ENCODE measurements at places on chromosomes 13 and 19.
A peak's percentile ranks its signal among the peaks of the same experiment; 100 is the strongest.

DNA sequence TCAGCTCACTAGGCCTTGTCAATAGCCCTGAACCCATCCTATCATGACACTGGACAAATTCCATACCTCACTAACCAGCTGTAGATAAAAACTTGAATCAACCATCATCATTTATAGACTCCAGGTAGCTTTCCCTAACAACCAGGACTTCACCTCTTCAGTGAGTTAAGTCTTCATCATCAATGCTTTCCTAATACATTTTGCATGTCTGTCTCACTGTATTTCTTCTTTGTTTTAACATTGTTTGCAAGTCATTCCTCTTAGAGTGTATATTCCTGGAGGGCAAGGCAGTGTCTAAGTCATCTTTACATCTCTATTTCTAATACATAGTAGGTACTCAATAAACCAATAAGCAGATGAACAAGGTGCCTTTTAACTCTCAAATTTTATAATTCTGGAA lies 123.4 kb upstream of the RFC3 start:
- no peak for DNase-seq

- peak; percentile 7 for DNase-seq
These were observed 3.5 kb downstream of the PEG3 start for GRCh38 chr19:56837004-56837403.

DNA sequence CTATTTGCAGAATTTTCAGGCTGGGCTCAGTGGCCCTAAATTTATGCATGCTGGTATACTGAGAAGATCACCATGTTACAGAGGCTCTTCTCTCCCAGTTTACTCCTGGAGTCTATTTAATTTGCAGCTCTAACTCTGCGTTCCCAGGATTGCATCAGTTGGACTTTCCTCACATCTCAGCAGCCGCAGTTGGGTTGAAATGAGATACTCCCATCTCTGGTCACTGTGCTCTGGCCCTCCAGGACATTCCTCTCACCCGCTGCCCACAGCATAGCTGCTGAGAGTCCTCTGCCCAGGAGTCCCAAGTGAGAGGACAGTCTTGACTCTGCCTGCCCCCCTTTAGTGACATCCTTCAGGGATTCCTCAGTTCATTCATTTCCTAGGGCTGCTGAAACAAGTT lies 150.9 kb downstream of the LACC1 start:
- no peak for DNase-seq

DNA sequence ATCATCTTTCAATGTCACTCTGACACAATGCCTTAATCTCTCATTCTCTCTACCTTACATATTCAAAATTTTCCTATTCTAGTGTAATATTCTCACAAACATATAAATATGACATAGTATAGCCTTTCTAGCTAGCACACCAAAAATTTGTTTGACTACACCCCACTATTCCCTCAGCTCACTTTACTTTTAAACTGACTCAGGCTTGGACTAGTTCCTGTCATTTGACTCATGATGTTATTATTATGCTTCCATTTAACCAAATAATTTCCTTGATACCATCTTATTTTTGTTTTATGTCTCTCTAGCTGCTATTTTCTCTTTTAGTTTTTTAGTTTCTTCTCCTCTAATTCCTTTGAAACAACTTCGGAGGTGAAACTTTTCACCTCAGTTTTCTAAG lies 1745.6 kb upstream of the PCDH20 start:
- DNase-seq = no peak

DNA sequence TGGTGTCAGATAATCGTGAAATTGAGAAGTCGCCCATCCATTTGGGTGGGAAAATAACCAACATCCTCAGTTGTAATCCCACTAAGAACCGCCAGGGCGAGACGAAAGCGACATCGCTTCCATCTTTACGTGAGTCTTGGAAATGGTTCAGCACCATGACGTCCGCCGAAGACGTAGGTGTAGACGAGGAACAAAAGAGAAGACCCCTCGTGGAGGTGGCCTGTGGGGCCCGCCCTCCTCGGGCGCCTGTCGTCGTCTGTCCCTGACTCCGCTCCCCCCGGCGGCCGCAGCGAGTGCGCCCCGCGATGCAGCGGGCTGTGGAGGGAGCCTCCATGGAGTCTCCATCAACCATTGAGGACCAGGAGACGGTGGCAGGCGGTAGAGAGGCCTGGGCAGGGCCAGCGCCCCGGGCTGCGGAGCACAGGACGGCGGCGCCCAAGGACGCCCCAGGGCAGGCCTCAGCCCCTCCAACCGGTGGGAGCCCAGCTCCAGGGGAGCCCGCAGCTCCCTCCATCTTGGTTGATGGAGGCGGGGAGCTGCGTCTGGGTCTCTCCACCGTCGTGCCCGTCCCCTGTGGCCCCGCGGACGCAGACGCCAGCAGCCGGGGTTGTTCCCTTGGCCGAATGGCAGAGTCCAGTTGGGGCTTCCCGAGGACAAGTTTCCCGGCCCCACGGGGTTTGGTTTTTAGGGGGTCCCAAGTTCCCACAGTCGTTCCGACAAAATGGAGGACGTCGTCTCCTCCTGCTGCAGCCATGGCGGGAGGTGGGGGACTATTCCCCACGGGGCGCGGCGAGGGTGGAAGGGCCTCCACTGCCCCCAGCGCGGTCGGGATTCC lies 990 bp upstream of the ZMYM2 start:
- DNase-seq = peak; percentile 86

GRCh38 chr19:16015805-16016173 lies 60.5 kb upstream of the TPM4 start:
- no peak for DNase-seq

GRCh38 chr19:19566306-19566705 lies 28.2 kb downstream of the CILP2 start:
- no peak for DNase-seq

DNA sequence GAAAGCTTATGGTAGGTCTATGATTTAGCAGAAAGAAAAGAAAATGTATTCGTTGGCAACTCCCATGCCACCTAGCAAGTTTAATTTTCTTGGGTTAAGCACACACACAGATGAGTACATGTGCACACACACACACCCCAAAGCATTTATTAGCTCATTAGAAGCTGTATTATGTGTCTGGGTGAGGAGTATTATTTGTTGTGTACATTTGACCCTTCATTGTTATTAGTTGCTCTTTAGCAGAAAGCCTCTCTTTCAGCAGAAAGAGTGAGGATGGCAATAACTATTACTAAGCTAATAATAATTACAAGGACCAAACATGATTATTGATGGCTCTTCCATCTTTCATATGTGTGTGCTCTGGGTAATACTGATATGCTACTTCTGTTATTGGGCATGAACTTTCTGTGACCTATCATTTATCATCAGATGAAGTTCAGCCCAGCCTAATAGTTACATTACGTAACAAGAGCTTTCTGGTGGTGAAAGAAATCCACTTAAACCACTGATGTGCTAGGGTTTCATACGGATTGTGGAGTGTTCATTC lies 177.4 kb upstream of the OBI1 start:
- no peak for DNase-seq

DNA sequence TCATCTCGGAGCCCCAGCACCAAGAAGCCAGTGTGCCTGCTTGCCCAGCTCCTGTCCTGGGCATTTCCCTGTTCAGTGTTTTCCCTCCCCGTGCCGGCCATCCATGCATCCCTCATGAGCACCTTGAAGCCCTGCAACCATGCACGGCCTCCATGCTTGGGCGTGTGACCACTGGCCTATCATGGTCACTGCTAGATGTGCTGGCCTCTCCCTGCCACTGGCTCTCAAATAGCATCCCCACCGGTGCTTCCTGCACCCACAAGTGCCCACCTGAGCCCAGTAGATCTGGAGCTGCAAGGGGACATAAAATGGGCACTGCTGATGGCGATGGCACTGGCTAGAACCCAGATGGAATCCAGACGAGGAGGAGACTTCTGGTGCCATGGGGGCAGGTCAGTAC lies 126.0 kb downstream of the TUBA3C start:
- DNase-seq = no peak

DNA sequence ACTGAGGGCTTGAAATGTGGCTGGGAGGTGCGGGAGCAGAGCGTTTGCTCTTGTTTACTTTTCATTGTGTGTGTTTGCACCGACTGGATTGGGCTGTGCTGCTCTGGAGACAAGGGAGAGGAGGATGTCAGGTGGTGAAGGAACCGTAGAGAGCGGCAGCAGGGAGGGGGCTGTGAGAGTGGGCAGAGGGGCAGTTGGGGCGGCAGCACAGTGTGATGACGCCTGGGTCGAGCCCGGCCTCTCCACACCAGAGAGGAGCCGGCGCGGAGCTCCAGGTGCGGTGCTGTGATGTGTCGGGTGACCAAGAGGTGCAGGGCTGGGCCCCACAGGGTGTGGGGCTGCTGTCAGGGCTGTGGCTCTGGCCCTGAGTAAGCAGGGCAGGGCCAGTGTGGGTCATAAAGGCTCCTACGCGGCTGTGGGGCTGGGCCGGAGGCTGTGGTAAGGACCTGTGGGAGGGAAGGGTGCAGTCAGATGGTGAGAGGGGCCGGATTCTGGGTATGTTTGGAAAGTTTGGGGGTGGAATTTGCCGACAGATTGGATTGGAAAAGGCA lies 10.5 kb downstream of the NAXD start:
- no peak for DNase-seq

- DNase-seq = no peak
These were observed 7.3 kb upstream of the C13orf46 start for GRCh38 chr13:113981194-113981605.

DNA sequence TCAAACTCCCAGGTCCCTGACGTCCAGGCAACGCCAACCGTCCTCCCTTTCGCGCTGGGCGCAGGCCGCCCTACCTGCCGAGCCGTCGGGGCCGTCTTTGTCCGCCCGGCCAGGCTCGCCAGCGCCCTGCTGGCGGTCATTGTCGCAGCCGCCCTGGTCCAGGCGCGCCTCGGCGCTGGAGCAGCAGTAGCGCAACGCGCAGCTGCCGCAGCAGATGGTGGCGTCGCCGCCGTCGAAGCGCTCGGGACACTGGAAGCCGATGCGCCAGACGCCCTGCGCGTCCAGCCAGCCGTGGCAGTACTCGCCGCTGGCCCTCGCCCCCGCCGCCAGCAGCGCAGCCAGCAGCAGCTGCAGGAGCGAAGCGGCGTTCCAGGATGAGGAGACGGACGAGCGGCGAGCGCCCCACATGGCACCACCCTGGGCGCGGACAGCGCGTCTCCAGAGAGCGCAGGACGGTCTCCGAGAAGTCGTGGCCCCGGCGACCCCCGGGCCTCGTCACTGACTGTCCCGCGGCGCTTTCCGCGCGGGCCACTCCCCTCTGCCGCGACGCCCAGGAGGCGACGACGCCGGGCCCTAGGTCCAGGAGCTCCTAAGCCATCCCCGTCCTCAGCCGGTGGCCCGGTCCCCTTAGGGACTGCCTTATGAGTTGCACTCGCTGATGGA lies 1.1 kb downstream of the SHISA2 start:
- peak; percentile 2 for DNase-seq
